Transverse colon (tissue), 4 donors: ENCODE measurements at places on chromosomes 7 and 10. TPM values are rescaled to one million over a fixed set of nuclear protein-coding genes. Genes with fewer than 3 reads are reported as not detected.
A peak's percentile ranks its signal among the peaks of the same experiment; 100 is the strongest.

DNA sequence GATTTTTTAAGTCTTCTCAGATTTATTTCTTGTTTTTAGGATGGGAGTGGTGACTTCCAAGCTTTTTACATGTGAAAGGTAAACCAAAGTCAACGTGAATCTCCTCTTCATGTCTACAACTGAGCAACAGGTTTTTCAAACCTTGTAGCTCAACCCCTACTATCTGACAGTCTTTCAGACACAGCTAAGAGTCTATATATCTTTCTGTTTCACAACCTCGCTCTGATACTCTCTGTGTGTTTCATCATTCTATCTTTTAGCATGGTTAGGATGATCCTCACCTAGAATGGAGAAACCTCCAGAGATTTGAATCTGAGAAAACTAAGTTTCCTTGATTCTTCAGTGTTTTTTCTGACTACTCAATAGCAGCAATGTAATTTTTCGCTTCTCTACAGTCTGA is 96.1 kb downstream of the EPDR1 start:
- no peak for DNase-seq

GRCh38 chr10:74063256-74063655 is 65.3 kb downstream of the VCL start:
- DNase-seq: no peak

DNA sequence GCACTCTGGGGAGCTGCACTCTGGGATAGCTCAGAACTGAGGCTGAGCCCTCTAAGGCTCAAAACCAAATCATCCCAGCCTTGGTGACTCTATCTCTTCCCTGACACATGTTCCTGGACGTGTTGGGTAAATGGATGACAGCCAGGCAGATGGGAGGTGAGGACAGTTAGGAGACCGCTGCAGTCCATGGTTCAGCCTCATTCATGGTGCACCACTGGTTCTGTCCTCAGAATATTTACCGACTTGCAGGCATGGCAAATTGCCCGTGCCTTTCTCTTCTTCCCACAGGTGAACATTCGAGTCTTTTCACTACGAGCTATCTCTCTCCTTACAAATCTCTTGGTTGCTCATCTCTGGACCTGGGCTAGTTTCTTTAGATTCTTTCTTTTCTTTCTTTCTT is 80.3 kb upstream of the EFCAB10 start:
- DNase-seq: no peak

DNA sequence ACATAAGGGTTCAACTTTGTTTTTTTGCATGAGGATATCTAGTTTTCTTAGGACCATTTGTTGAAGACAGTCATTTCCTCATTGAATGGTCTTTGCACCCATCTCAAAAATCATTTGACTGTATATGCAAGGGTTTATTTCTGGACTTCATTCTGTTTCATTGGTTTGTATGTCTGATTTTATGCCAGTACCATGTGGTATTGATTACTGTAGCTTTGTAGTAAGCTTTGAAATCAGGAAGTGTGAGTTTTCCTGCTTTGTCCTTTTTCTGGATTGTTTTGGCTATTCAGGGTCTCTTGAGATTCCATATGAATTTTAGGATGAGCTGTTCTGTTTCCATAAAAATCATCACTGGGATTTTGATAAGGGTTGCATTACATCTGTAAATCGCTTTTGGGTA is 63.9 kb downstream of the SND1 start:
- no peak for DNase-seq

- no peak for DNase-seq
Measured at GRCh38 chr10:11170993-11171851, 153.6 kb downstream of the CELF2 start.

DNA sequence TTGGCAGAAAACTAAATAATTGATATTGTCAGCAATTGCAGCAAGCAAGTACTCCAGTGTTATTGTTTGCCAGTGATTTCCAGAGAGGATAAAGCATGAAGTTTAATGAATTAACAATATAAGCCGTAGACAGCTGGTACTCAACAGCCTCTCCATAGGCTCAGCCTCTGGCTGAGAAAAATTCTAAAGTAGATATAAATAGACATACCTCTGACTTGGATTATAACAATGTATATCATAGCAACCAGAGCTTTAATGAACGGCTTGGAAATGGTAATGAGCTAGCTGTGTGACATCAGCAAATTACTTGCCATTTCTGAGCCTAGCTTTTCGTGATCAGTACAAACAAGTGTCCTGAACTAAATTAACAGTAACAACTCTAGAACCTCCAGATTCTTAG is 1055.4 kb upstream of the AUTS2 start:
- DNase-seq: no peak

GRCh38 chr7:20365486-20365885 is 34.8 kb downstream of the ITGB8 start:
- DNase-seq: no peak

- no peak for DNase-seq
Measured at GRCh38 chr10:26859241-26860101, 1.3 kb downstream of the ABI1 start.

GRCh38 chr10:102729029-102730026 is 14.4 kb upstream of the WBP1L start:
- DNase-seq: peak; percentile 88

DNA sequence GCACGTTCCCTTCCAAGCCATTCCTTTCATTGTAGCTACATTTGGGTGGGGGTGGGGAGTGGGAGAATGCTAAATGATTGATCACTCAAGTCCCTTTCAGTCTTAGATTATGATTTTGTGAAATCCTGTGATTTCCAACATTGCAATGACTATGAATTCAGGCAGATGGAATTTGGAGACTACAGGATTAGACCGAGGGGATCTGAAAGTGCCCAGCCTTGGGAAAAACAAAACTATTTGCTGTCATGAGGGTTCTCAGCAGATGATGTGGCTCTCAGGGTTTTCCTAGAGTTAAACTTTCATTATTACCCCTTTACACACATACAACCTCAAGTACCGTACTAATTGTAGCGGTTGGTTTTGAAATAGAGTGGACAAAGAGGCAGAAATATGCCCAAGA is 4.7 kb downstream of the MACROH2A2 start:
- no peak for DNase-seq

DNA sequence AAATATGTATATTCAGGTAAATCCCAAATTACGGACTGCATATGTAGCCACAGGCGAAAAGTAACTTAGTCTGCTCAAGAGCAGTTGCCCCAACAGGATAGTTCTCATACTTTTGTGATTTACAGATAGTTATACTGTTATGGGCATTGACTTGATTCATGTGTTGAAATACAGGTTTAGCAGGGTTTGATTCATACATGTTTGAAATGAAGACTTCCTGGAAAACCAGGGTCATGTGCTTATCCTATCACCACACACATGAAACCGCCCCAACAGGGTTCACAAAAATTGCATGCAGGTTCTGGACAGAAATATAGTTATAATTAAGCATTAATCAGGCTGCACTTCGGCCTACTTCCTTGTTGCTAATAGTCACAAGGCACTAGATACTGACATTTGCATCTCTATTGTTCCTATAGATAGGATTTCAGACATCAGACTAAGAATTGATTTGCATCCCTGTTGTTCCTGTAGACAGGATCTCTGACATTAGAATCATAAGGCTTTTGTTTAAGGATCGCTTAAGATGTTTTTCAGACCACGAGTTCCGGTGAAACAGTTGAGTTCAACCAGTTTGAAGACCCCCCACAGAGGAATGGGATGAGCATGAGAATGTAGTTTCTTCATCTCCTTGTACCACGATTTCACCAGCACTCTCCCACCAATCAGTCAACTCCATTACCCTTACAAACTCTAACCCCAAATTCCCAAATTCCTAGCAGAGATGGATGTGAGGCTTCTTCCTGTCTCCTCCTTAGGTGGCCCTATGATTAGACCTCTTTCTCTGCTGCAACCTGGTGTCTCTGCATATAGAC is 2.0 kb upstream of the ZNF398 start:
- DNase-seq: no peak

DNA sequence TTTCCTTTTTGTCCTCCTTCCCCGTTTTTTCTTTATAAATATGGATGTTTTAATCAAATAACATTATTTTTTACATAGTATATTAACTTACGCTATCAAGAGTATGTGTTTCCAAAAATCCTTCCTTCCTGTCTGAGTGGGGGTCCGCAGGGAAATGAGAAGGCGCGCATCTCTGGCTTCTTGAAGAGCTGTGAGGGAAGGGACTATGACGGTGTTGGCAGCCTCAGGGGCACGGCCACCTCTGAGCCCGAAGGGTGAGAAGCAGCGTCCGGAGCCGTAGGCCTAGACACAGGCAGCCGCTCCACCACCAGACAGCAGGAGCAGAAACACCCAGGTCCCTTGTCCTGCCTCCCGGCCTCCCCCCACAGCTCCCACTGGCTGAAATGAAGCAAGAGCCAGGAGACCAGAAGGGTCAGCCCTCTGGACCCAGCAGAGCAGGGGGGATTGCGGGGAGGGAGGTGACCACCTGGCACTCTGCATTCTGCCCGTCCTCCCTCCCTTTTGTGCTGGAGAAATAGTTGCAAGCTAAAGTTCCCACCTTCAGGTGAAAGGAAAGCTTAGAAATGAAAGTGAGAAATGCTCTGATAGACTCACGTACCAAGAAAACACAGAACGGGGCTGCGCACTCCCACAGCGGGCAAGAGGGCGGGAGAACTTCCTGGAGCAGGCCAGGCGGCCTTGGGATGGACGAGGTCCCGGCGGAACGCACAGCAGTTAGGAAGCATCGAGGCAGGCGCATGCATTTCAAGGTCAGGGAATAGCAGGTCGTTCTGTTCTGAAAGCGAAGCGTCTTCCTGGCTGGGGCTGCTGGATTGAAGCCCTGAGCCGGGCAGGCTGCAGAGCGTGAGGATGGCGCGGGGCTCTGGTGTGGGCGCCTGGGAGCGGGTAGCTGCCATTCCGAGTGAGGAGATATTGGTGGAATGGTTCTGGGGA is 105.5 kb downstream of the GALNT11 start:
- no peak for DNase-seq

GRCh38 chr7:15831606-15832005 is 145.1 kb upstream of the MEOX2 start:
- DNase-seq: no peak

The CCL26 gene
- total RNA-seq: not detected

The EEPD1 gene
- 36.2 TPM for total RNA-seq

The LIPJ gene
- not detected for total RNA-seq

The FXYD4 gene
- total RNA-seq: not detected

The GIMAP4 gene
- 13.8 TPM for total RNA-seq
